ENCODE measurements at places on chromosomes 4 and X.
A peak's percentile ranks its signal among the peaks of the same experiment; 100 is the strongest.

GRCh38 chr4:41622787-41623186 is 84.8 kb downstream of the LIMCH1 start:
- H3K36me3 ChIP-seq = peaks cover 24% of the 10 kb centered on the region
- H3K4me1 ChIP-seq = peaks cover 21% of the 10 kb centered on the region
- no peak for DNase-seq
- no peak overlapping the region for H3K27ac ChIP-seq

- no peak for DNase-seq
- peaks cover 6% of the 10 kb centered on the region for H3K27me3 ChIP-seq
- no peak overlapping the region for H3K4me3 ChIP-seq
- H3K27ac ChIP-seq = no peak overlapping the region
- H3K4me1 ChIP-seq = no peaks in the 10 kb centered on the region
- H3K36me3 ChIP-seq = no peaks in the 10 kb centered on the region
Measured at GRCh38 chr4:8730681-8731080, 138.1 kb downstream of the CPZ start.

- H3K36me3 ChIP-seq = peaks cover 13% of the 10 kb centered on the region
- H3K4me1 ChIP-seq = no peaks in the 10 kb centered on the region
- H3K4me3 ChIP-seq = no peak overlapping the region
- no peak overlapping the region for H3K27ac ChIP-seq
Measured at GRCh38 chrX:150610043-150610442, 41.6 kb downstream of the MTM1 start.

GRCh38 chrX:3428792-3429191 is 82.3 kb upstream of the MXRA5 start:
- H3K4me3 ChIP-seq = no peak overlapping the region
- DNase-seq = no peak
- no peaks in the 10 kb centered on the region for H3K27me3 ChIP-seq
- no peaks in the 10 kb centered on the region for H3K36me3 ChIP-seq

DNA sequence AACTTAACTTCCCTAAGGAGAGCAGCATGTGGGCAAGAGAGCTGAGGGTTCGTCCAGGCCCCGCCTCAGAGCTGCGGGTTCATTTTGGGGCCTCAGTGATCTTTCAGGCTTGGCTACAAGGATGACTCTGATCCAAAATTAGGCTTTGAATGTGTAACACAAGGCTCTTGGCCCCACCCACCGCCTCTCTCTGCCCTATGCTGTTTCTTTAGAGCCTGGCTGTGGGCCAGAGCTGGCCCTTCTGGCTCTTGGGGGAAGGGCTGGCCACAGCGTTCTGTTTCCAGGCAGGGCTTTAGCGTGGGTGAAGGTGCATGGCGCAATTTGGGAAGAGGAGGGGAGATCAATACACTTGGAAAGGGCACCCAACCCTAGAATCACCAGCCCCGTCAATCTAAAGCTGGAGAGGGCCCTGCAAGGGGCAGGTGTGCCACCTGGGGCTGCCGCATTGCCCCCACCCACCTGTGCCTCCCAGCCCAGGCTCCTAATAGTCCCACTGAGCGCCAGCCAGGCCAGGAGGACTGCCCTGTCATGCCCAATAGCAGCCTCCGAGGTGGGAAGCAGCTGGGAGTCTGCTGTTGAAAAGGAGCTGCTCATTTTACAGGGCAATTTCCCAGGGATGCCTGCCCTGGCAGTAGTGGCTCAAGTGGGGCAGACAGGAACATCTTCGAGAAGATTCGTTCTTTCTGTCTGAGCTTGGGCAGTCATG is 84.5 kb upstream of the MAML3 start:
- H3K27me3 ChIP-seq = no peaks in the 10 kb centered on the region
- no peaks in the 10 kb centered on the region for H3K36me3 ChIP-seq
- no peak for DNase-seq
- H3K4me1 ChIP-seq = peaks cover 77% of the 10 kb centered on the region
- peak overlapping the region; percentile 96 for H3K27ac ChIP-seq

- H3K27me3 ChIP-seq = no peaks in the 10 kb centered on the region
- no peak overlapping the region for H3K4me3 ChIP-seq
- peaks cover 5% of the 10 kb centered on the region for H3K36me3 ChIP-seq
- H3K27ac ChIP-seq = no peak overlapping the region
- DNase-seq = no peak
Measured at GRCh38 chr4:57039345-57039744, 60.6 kb downstream of the POLR2B start.

DNA sequence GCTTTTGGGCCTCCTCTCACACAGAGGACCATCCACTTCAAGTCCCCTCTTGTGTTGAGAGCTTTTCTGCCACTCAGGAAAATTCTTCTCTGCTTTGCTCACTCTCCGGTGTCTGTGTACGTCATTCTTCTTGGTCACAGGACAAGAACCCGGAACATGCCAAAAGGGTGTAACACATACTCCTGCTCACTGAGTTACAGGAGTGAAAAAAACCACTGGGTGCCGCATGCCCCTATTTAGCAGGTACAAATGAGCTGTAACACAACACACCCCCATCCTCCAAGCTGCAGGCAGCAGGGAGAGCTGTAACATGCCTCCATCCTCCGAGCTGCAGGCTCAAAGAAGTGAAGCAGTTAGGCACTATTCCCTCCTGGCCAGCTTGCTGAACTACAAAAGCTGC is 13.0 kb upstream of the CXCL2 start:
- H3K27ac ChIP-seq = no peak overlapping the region
- DNase-seq = no peak
- peaks cover 22% of the 10 kb centered on the region for H3K4me1 ChIP-seq
- H3K36me3 ChIP-seq = no peaks in the 10 kb centered on the region
- no peak overlapping the region for H3K4me3 ChIP-seq

GRCh38 chr4:15349531-15349935 is 78.3 kb upstream of the C1QTNF7 start:
- no peak for DNase-seq
- H3K27me3 ChIP-seq = peaks cover 6% of the 10 kb centered on the region
- no peaks in the 10 kb centered on the region for H3K36me3 ChIP-seq
- peaks cover 62% of the 10 kb centered on the region for H3K4me1 ChIP-seq
- H3K4me3 ChIP-seq = no peak overlapping the region

- H3K4me3 ChIP-seq = no peak overlapping the region
- no peaks in the 10 kb centered on the region for H3K36me3 ChIP-seq
- DNase-seq = no peak
- H3K27ac ChIP-seq = no peak overlapping the region
Measured at GRCh38 chrX:93598076-93598475, 75.3 kb downstream of the NAP1L3 start.

- no peaks in the 10 kb centered on the region for H3K36me3 ChIP-seq
- peaks cover 14% of the 10 kb centered on the region for H3K4me1 ChIP-seq
- H3K4me3 ChIP-seq = no peak overlapping the region
Measured at GRCh38 chr4:25033526-25033925, 2.8 kb upstream of the LGI2 start.

DNA sequence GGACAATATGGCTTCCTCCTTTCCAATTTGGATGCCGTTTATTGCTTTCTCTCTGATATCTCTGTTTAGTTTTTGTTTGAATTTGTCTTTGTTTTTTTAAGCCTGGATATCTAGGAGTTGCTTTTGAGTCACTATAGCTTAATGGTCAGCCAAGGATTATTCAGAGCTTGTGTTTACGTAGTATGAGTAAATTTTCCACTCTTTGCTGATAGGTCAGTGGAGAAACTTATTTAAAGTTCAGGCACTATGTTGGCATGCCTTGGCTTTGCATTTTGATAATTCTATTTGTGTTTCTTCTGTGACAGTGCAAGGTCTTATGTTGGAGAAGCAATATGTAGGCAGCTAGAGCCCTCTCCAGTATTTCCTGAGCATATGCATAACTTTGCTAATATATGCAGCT is 315.2 kb downstream of the GRID2 start:
- no peaks in the 10 kb centered on the region for H3K27me3 ChIP-seq
- peaks cover 9% of the 10 kb centered on the region for H3K4me1 ChIP-seq
- H3K36me3 ChIP-seq = peaks cover 2% of the 10 kb centered on the region
- H3K4me3 ChIP-seq = no peak overlapping the region
